ENCODE measurements at places on chromosomes 3 and 15.

- DNase-seq = no peak
These were observed 600 bp upstream of the CHRNA5 start for GRCh38 chr15:78564743-78565096.

GRCh38 chr3:150252462-150252861, 155.6 kb upstream of the TSC22D2 start:
- no peak for DNase-seq

GRCh38 chr3:138136201-138136600, 4.0 kb upstream of the A4GNT start:
- no peak for DNase-seq

GRCh38 chr15:30889196-30889595, 14.5 kb upstream of the FAN1 start:
- DNase-seq = no peak

DNA sequence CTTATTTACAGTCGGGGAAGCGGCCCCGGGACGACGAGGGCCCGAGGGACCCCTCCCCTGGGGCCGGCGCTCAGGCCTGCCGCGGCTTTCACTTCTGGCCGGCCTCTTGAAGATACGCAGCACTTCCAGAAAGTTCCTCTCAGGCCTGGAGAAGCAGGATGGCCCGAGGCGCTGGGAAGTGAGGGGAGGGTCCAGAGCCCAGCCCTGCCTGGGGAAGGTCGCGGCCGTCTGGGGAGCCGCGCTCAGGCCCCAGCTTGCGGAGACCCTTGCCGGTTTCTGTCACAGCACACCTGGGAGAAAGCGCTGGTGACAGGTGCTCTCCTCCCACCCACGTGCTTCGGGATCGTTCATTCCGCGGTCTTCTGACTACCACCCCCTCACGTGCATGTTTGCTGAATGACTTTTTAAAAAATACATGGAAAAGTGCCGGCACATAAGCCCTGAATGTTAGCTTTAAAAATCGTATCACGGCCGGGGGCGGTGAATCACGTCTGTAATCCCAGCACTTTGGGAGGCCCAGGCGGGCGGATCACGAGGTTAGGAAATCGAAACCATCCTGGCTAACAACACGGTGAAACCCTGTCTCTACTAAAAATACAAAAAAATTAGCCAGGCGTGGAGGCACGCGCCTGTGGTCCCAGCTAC, 727 bp upstream of the TM2D3 start:
- DNase-seq = peak; percentile 72

DNA sequence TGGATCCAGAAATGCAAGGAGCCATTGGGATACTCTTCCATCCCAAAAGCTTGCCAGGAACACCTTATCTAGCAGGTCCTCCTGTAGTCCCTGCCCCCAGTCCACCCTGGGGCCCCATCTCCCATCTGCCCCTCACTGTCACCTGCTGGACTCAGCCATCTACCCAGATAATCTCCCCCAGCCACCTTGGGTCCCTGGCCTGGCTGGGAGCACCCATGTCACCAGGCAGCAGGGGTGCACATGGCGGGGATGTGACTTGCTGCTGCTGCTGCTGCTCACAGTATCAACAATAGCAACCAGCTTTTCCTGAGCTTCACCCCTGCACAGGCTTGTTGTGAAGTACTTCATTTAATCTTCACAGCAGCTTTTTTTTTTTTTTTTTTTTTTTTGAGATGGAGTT, 12.6 kb downstream of the PTH1R start:
- DNase-seq = no peak

GRCh38 chr3:143140550-143140949, 21.0 kb downstream of the CHST2 start:
- no peak for DNase-seq

- no peak for DNase-seq
These were observed 13.6 kb upstream of the BAHD1 start for GRCh38 chr15:40427188-40427587.

- DNase-seq = no peak
These were observed 88.8 kb upstream of the ARHGEF3 start for GRCh38 chr3:56890448-56891091.
